CD4-positive, CD25-positive, alpha-beta regulatory T cell (primary cell): ENCODE measurements at places on chromosomes 1 and 21. TPM values are rescaled to one million over a fixed set of nuclear protein-coding genes. Genes with fewer than 3 reads are reported as not detected.
A peak's percentile ranks its signal among the peaks of the same experiment; 100 is the strongest.

DNA sequence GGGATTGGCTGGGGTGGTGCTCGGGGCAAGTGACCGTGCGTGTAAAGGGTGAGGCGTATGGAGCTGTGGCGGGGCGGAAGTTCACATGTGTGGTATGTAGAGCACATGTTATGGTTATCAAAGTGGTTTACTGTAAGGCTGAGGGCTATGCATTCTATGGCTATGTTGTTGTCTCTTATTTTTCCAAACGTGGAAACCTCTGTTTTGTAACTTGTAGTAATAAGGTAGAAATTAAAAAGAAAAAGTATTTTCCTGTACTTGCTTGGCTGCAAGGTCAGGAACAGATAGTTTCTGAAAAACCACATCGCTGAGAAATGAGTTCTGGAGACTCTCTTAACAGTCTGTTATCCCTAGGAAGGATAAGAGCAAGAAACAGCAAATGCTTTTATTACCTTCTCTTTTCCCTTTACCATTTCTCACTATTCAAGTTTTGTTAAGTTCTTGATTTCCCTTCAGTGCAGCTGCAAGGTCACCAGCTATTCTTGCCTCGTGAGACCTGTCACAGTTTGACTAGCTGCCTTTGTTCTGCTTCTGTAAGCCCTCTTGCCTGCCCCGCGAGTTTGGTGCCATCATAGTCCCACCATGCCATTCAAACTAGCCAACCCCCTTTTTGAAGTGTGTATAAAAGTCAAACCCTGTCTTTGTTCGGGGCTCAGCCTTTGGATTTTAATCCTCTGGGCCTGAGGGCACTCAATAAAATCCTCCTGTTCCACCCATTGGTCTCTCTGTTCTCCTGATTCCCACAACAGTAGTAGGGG lies 9.5 kb downstream of the RNU1-2 start:
- peak; percentile 42 for DNase-seq

Gene KRTAP12-2
- polyA plus RNA-seq = not detected

DNA sequence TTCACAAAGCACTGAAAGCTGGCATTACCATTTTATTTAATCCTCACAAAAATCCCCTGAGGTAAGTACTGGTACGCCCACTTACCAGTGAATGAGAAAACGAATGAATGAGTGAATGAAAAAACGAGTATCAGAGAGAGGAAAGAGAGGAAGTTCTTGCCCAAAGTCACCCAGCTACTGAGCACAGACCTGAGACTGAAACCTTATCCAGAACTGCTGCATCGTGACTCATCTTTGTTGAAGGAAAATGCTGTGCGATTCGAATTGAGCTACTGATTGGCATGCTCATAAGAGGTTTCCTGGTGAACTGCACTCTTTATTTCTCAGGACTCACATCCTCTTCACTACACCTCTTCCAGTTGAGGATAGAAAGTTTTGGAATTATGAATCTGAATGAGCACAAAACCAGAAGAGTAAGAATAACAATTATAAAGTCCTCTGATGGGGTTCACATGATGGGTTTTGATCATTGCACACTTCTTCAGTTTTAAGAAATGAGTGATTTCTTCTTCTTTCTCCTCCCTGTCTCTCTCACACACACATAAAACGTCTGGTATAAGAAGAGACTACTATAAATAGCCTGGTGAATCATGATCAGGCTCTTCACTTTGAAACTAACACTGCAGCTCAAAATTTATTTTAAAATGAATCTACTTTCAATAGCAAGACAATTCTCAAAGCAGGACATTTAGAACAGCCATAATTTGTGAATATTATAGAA lies 32.1 kb downstream of the IL12RB2 start:
- DNase-seq = peak; percentile 63

Gene DPM3
- 116 TPM for polyA plus RNA-seq

Gene CAMK2N1
- polyA plus RNA-seq = 0.24 TPM

DNA sequence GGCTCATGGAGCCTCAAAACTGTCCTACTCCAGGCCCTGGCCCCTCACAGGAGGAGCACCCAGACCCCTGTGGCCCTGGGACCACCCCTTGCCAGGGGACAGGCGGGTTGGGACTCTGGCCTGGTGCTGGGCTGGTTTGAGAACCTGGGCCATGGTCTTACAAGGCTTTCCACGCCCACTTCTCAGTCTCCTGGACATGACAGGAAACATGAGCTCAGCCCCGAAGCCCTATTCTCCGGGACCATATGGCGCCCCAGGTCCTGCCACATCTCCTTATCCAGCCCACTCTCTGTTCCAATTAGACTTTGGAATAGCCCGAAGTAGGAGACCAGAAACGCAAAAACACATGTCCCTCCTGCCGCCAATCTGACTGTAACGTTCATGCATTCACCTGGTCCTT lies 47.9 kb downstream of the KCNAB2 start:
- DNase-seq = no peak

- DNase-seq = no peak
Measured at GRCh38 chr1:233675446-233675845, 61.5 kb downstream of the KCNK1 start.

Gene S100A5
- 1.3 TPM for polyA plus RNA-seq

DNA sequence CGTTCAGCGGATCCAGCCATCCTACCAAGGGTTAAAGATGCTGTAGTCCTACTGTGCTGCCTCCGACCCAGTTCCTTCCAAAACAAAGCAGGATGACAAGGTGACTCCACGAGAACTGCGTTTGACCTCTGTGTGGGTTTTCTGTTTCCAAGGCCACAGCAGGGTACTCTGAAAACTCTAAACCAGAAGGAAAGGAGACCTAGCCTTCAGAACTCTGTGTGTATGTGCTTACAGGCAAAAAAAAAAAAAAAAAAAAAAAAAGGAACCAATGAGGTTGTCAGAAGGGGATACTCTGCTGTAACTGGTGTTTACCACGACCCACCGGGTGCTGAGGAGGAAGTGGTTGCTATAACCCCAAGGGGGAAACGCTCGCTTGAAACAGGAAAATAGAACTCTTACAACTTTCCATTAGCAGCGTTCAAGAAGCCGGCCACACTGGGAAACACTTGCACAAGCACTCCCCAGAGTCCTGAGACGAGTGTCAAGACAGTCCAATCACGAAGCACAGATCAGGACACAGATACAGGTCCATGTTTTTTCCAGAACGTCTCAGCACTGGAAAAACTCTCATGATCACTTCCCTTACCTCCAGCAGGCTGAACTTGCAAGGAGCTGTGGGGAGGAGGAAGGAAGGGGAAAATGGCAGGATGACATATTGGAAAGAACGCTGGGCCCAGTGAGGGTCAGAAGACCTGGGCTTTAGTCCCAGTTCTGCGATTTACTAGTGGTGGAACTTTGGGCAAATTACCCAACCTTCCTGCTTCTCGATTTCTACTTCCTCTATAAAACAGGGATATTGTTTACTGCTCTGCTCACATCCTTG lies 64.0 kb downstream of the ITPKB start:
- DNase-seq = peak; percentile 87

Gene RPL11
- polyA plus RNA-seq = 1,256 TPM

DNA sequence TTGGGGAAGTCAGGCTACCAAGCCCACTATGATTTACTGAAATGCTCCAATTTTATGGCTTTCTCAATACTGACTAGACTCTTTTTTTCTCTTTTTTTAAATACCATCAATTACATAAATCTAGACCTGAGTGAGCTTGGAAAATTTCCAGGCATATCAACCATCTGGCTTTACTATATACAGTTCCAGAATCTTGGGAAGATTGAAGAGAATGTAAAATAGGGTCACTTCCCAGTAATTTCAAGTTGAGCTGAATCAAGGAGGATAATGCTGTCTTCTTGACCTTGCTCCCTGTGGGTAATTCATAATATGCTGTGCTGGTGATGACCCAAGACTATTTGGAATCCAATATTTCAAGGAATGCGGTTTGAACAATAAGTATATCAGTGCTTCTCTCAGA lies 108.1 kb downstream of the MAP3K21 start:
- no peak for DNase-seq

Gene LHX4
- 0.31 TPM for polyA plus RNA-seq

DNA sequence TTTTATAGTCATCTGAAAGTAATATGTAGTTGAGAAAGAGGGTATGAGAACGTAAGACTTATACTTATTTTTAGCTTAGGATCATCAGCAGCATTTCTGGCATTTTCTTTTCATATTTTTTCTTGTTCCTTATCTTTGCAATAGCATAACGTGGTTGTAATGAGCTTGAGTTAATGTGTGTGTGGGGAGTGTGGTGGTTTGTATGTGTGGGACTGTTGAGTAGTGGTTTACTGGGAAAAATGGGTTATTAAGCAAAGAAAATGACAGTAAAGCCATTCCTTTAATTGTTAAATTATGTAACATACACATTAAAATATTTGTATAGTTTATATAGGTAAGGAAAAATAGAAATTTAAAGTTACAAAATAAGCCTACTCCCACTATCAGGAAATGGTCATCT lies 15.2 kb downstream of the PIP5K1A start:
- DNase-seq = no peak

- no peak for DNase-seq
Measured at GRCh38 chr1:11238311-11238710, 24.0 kb downstream of the MTOR start.

DNA sequence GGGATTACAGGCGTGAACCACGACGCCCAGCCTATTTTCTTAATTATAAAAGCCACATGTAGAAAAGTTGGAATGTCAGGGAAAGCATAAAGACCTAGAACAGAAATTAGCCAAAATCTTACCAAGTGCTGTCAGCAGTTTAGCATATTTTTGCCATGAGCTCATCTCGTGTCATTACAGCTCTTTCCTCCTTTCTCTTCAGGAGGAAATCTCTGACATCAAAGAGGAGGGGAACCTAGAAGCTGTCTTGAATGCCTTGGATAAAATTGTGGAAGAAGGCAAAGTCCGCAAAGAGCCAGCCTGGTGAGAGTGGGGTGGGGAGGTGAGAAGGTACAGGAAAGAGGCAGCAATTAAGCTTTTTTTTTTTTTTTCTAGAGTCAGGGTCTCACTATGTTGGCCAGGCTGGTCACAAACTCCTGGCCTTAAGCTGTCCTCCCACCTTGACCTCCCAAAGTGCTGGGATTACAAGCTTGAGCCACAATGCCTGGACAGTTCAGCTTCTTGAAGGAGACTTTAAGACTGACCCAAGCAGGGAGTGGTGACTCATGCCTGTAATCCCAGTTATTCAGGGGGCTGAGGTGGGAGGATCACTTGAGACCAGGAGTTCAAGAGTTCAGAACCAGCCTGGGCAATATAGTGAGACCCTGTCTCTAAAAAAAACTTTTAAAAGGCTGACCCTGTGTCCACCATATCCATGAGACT lies 8.4 kb upstream of the BGLAP start:
- no peak for DNase-seq

GRCh38 chr1:113770031-113770430 lies 10.7 kb upstream of the PHTF1 start:
- DNase-seq = no peak

Gene RXRG
- not detected for polyA plus RNA-seq

Gene CYP4A22
- polyA plus RNA-seq = not detected

- no peak for DNase-seq
Measured at GRCh38 chr1:41618066-41618825, 133.8 kb upstream of the EDN2 start.

- no peak for DNase-seq
Measured at GRCh38 chr1:82515650-82516049, 714.9 kb downstream of the ADGRL2 start.

DNA sequence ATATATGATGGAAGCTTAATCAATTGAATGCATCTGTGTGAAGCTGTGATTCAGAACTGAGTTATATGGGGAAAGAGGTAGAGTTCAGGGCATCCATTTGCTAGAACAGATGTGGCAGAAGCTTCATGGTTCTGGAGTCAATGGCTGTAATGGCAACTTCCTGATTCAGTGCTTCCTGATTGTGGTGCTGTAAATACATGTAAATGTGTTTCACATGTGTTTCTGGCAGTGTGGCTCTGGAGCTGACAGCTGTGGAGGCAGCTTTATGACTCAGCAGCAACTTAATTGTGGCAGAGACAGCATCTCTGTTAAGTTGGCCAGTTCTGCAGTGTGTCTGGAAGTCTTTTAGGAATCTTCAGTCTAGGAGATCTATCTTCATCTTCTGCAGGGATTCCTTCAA lies 226.6 kb upstream of the ZRANB2 start:
- DNase-seq = no peak

GRCh38 chr1:90341516-90341915 lies 346.6 kb downstream of the ZNF326 start:
- DNase-seq = no peak

Gene UBASH3A
- 47.9 TPM for polyA plus RNA-seq

Gene NECTIN4
- polyA plus RNA-seq = 0.05 TPM

Gene HRNR
- polyA plus RNA-seq = not detected

GRCh38 chr1:155110381-155110780 lies 17.3 kb upstream of the EFNA1 start:
- DNase-seq = no peak

- no peak for DNase-seq
Measured at GRCh38 chr1:60916199-60916598, 166.2 kb upstream of the NFIA start.

DNA sequence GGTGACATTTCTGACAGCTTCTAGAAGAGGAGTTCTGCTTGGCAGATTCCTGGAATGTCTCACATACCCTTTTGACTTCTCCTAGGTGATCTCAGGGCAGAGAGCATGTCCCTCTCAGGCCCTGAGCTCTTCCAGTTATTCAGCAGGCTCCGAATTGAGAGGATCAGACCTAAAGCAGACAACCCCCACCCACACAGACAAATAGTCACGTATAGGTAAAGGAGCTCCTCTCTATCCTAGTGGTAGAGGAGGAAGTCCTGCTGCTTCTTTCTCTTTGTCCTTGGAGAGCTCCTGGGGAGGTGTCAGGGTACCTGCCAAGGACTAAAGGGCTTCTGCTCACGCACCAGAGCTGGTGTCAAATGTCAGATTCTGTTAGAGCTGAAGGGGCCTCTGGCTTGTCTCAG lies 128.1 kb downstream of the IER5 start:
- DNase-seq = no peak

DNA sequence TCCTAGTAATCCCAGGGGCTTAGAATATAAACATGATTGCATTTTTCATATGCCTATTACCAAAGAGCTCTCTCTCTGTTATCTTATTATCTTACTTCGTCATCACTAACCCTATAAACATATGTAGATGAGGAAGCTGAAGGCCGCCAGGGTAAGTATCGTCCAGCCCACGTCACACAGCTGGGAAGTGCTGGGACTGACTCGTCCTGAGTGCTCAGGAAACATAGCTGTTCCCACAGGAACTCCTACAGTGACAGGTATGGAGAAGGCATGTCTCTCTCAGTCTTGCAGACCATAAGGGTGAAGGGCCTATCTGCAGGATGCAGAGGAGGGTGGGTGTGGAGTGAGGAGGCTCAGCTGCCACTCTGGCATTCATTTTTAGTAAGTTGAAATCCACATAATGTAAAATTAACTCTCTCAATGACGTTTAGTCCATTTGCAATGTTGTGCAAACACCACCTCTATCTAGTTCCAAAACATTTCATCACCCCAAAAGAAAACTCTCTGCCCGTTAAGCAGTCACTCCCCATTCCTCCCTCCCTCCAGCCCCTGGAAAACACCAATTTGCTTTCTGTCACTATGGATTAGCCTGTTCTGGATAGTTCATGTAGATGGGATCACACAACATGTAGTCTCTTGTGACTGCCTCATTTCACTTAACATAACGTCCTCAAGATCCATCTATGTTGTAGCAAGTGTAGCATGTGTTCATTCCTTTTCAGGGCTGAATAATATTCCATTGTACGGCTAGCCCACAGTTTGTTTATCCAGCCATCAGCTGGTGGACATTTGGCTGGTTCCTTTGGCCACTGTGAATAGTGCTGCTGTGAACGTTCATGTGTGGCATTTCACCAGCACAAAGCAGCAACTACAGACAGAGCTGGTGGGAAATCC lies 68.3 kb downstream of the TCP10L start:
- no peak for DNase-seq

Gene TRAPPC3
- 129 TPM for polyA plus RNA-seq
